ENCODE measurements at places on chromosomes 5 and 9. TPM values are rescaled to one million over a fixed set of nuclear protein-coding genes. Genes with fewer than 3 reads are reported as not detected.

Gene TMC1
- not detected for total RNA-seq

- peak; percentile 43 for DNase-seq
Observed at GRCh38 chr5:120055858-120056257, 408.2 kb upstream of the PRR16 start.

Gene IFNA1
- not detected for total RNA-seq

DNA sequence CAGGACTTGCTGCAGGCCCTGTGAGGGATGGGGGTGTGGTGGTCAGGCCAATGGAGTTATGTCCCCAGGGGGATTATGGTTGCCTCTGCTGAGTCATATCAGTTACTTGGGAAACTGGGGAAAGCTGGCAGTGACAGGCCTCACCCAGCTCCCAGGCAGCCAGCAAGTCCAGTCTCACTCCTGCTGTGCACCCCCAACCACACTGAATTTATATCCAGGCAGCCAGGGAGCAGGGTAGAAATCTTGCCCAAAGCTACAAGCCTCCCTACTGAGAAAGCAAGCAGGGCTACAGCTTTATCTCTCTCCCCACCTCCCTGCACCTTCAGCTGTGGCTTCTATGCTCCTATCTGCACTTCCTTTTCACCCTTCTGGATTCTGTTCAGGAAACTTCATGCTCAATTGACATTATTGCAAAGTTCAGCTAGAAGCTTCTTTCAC is 2076.0 kb upstream of the CDH9 start:
- DNase-seq, result peak; percentile 47

Gene BARHL1
- total RNA-seq, result not detected

GRCh38 chr5:151174612-151175101 is 17.1 kb upstream of the ANXA6 start:
- DNase-seq, result no peak

Data from H4 (cell line).